ENCODE measurements at places on chromosomes 7 and 10.

DNA sequence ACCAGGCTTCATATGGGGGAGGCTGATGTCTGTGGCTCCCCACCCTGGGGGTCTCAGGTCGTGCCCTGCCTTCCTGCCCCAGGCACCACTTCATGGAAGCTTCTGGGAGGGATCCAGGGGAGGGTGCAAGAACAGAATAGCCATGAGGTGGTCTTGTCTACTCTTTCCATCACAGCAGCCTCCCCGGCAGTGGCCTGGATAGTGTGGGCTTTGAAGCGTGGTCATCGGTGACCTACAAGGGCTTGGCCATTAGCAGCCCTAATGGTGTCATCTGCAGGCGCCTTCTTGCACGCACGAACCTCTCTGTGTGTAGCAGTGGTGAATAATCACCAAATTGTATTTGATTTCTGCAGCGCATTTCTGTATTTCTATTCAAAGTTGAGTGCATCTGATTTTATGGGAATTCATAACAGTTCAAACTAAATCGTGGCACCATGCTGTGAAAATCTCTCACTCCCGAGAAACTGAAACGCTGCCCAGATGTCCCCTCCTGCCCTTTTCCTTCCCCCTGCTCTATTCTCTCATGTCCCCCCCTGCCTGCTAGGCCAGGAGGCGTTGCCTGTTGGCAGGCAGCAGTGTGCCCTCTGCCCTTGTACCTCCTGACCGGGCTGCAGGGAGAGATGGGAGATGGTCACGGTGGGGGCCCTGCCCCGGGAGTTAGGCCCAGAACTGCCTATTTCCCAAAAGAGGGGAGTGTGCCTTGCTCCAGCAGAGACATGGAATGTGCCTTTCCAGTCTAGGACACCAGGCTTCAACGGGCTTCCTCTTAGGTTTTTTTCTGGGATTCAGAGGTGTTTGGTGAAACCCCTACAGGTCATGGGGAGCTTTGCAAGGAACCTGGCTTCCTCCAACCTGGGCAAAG is 34.8 kb downstream of the CDH23 start:
- DNase-seq = no peak

GRCh38 chr10:38072552-38072951 is 21.6 kb upstream of the ZNF37A start:
- DNase-seq = no peak

- DNase-seq = no peak
These were observed 533.2 kb downstream of the PARD3 start for GRCh38 chr10:34281661-34282582.

DNA sequence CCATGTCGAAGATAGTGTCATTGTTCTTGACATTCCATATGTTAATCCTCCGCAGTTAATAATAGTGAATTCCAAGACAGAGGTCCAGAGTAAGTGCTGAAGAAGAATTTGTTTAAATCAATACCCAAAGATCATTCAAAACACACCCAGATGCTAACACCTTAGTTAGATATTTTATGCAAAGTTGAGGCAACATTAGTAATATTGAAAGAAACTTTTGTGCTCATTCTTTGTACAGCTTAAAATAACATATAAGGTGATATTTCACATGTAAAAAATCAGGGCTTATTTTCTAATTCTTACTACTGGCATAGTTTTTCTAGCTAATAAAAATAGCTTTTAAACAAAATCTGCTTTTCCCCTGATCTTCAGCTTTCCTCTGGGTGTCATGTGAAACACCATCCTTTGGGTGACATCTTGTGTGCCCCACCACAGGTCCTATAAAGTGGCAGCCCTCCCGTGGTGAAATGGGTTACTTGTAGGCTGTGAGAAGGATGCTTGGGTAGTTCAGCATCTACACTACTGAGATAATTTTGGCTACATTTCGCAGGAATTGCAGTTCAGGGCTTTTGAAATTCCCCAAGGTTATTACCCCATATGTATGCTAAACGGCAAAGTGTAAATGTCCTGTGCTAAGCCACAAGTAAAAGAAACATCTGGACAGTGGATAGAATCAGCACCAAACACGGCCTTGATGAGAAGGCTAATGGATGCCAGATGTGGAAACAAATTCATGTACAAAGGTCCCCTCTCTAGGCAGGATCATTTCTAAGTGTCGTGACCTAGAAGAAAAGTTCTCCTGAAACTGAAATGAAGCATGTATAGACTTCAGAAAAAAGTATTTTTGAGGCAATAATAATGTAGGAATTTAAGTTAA is 105.4 kb downstream of the GRM3 start:
- DNase-seq = no peak

DNA sequence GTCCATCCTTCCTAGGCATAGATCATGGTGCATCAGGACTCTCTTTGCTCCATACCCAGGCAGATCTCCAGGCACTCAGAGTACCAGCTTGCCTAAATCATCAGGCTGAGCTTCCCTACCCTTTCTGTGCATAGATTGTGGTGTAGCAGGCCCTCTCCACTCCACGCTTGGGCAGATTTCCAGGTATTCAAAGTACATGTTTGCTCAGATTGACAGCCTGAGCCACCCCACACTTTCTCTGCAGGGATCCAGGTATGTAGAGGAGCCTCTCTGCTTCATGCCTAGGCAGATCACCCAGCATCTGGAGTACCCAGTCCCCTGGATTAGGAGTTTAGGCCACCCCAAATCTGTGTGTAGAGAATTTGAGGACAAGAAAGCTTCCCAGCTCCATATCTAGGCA is 957.4 kb upstream of the LRRTM3 start:
- no peak for DNase-seq

DNA sequence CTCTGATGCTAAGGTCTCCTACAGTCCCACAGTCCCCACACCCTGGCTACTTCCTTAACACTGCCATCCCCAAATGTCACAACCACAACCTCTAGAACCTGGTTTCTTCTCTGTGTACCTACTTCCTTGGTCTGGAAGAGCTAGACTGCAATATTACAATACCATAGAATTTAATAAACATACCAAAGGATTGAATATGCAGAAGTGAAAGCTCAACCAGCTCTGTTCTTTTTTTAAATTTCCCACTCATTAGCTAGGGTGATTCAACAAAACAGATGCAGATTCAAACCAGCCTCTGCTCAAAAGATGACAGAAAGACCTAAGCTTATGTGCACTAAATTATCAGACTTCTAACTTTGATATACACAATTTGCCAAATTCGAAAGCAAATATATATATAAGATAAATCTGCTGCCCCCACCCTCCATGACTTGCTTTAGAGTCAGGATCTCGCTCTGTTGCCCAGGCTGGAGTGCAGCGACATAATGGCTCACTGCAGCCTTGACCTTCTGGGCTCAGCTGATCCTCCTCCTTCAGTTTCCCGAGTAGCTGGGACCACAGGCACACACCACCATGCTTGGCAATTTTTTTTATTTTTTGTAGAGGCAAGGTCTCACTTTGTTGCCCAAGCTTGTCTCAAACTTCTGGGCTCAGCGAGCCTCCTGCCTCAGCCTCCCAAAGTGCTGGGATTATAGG is 212.6 kb downstream of the CHCHD3 start:
- no peak for DNase-seq

DNA sequence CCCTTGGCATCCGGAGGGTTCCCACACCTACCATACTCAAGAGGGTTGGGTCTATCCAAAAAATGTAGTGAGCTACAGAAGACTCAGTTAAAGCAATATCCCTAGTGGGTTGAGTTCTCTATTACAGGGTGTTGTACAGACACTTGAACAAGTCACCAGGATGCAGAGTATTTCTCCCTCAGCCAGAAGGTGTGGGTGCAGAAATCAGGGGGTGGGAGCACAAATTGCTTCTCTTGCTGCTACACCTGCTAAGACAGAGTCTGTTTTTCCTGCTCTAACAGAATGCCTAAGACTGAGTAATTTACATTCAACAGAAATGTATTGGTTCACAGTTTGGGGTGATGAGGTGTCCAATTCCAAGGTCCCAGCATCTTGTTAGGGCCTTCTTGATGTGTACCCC is 433.4 kb downstream of the TCERG1L start:
- no peak for DNase-seq

- no peak for DNase-seq
These were observed 2.0 kb downstream of the RHEB start for GRCh38 chr7:151517601-151518104.

- DNase-seq = no peak
These were observed 306.8 kb downstream of the XPNPEP1 start for GRCh38 chr10:109616359-109616980.

DNA sequence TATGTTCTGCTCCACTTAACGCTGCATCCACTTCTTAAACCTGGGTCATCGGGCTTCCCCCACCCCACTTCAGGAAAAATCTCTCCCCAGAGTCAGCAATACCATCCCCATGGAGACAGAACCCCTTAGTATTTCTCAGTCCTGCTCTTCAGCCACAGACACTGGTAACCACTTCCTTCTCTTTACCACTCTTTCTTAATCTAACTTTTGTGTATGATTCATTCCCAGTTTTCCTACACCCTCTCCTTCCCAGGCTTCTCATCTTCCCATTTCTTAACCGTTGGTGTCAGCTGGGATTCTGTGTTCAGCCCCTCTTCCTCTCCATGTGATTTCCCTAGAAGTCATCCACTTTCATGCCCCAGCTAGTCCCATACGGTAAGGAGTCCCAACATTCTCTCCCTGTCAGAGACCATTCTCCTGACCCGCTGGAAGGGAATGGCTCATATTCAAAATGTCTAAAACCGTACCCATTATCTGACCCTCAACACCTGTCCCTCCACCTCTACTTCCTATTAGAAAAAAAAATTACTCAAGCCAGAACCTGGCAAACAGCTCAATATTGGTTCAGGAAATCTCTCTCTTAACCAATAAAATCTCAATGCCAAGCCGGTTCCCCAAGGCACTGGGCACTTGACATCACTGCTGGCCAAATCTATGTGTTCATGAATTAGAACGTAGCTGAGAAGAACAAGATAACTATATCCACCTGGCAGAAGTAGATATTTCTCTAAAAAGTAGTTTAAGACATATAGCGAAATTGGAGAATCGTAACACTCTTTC is 89.4 kb downstream of the DGKI start:
- no peak for DNase-seq

DNA sequence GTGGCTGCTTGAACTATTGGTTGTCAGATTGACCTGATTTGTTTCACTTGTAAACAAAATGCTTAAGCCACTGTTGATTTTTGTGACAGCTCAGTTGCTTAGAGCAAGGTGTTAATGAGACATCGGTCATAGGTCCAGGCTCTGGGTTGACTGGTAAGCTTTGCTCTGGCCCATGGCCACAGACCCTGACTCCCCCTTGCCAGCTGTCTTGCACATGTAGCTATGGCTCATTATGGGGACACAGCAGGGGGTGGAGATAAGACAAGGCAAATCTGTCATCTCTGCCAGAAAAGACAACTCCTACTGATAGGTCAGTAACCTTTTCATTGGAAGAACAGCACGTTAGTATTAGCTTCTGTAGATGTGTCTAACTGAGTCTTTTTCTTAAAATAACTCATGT is 95.3 kb downstream of the KAT6B start:
- DNase-seq = no peak

GRCh38 chr10:82251222-82251906 is 376.4 kb downstream of the NRG3 start:
- DNase-seq = no peak

GRCh38 chr7:2512713-2513112 is 6.9 kb upstream of the LFNG start:
- DNase-seq = no peak

GRCh38 chr7:8263048-8263447 is 1.1 kb upstream of the ICA1 start:
- no peak for DNase-seq

DNA sequence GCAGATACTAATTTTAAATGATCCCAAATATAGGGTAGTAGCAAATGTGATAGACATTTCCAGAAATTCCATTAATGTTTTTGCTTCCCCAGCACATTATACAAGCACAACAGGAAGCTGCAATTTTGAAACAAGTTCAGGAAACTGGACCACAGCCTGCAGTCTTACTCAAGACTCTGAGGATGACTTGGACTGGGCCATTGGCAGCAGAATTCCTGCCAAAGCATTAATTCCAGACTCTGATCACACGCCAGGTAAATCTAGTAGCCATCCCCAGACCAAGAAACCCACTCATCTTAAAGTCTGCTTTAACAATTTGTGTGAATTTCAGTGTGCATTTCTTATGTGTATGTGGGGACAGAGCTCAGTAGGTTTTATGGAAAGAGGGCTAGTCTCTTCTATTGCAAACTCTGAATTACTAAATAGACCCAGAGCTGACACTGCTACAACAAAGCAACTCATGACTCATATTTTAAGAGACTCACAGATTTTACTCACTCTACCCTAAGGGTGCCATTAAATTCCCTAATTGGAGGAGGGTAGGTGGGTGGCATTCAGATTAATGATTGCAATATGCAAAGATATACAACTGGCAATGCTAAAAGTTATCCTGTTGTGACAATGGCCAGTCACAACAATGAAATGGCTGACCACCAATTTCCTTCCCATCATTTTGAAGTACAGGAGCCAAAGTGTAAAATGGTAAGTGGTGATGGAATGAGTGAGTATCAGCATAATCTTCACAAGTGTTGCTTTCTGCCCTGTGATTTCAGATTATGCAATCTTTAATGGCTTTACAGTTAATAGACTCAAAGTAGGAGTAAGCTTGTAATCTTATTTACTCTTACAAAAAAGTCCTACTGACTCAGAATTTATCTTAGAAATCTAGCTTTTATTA is 317.6 kb upstream of the PLXDC2 start:
- DNase-seq = no peak

DNA sequence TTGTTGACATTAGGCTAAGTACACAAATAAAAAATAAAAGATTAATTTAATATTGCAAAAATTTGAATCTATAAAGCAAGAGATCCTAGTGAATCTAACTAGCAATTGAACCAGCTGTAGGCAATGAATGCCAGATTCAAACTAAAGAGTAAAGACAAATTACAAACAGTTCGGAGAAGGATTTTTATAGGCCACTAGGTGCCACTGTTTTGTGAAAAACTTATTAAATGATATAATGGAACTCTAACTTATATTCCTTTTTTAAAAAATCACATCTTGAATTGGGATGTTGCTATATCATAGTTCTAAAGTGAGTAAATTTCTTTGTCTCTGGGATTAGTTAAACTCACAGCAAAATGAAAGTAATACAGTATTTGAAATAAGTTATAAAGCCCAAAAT is 39.1 kb upstream of the GNAI1 start:
- DNase-seq = no peak

DNA sequence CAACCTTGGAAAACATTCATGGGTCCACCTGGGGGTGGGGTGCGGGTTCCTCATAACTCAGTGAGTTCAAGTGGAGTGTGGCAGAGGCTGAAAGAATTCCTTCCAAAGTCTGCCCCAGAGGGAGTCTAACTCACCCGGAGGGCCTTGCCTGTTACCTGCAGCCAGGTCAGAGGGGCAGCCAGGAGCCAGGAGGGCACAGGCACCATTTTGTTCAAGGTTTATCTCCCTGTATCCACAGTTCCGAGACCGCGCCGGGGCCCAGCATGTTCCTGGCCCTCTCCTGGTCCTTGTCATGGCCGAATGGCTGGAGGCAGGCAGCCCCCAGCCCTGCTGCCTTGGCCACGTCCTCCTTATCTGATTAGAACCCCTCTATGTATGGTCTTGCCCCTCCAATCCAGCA is 11.4 kb upstream of the DOCK1 start:
- DNase-seq = no peak

- DNase-seq = no peak
These were observed 23.0 kb downstream of the EDRF1 start for GRCh38 chr10:125742465-125742864.
